HCT116 (cell line): ENCODE measurements at places on chromosomes 4 and X.

DNA sequence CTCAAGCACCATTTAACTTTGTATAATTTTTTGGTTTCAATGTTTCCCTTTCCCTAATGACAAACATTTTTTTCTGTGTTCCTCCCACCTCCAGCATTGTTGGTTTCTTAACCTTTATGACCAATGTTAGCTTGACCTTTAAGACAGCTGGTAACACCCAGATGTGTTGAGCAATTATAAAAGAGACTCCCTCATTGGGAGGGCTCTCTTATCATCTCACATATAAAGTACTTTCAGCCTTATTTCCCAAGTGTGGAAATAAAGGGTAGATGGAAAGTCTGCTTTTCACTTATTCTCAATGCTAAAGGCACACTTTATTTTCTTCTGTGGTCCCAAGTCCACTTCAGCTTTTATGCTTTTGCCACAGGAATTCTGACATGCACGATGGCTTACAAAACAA lies 1420.4 kb downstream of the RAPGEF2 start:
- DNase-seq: no peak

DNA sequence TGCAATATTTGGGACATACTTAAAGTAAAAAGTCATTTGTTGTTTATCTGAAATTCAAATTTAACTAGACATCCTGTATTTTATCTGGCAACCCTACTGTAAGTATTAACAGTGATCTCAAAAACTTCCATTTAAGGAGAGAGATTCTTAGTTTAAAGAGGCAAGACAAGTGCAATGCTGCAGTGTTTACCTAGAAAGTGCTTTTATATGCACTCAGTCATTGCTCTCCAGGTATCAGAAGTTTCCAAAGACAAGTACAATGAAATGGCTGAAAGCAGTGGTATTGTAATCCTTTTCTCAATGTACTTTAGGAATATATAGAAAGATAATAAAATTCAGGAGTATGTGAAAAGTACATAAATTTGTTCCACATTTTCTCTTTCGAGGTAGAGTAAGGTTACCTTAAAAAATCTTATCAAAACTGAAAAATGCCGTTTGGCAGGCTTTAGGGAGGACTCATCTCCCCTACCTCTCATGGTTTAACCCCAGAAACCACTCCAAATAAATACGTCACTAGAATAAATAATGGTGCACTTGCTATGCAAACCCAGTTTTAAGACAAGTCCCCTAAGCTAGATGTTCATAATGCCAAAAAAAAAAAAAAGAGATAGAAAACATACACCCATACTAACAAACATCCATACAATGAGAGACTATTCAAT lies 45.7 kb downstream of the ELF2 start:
- no peak for DNase-seq

GRCh38 chrX:21806691-21807090 lies 32.7 kb upstream of the MBTPS2 start:
- DNase-seq: no peak

DNA sequence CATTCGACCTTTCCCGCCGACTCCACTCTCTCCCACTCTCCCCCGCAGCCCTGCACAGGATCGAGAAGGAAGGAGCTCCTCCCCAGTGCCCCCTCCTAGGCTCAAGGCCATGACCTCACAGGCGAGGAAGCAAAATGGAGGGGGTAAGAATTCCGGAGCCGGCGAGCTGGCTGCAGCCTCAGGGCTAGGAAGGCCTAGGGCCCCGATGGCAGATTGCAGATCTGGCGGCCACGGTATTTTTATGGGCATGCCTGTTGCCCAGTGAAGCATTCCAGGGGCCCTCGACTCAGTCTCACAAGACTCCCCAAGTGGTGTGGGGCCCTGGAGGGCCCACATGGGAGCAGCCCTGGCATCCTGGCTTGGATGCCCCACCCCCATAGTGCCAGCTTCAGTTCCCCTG lies 942 bp upstream of the L1CAM start:
- DNase-seq: no peak

GRCh38 chr4:102223461-102223860 lies 121.8 kb downstream of the SLC39A8 start:
- DNase-seq: no peak

- DNase-seq: no peak
Measured at GRCh38 chr4:7854697-7855370, 84.8 kb downstream of the AFAP1 start.

DNA sequence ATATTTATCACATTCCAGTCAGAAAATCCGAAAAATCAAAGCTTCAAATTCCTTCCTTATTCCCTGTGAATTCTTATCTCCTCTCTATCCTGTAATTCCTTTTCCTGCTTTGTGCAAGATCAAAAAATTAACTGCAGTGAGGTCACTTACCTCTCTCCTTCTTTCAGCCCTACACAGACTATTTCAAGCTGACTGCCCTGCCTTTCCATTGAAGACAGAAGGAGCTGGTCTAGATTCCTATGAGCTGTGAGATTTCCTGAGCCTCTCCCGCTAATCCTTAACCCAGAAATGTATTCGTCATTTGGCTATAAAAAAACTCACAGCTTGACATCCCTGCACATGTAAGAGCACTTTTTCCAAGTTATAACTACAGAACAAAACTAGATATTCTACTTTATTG lies 26.6 kb downstream of the TRIML2 start:
- DNase-seq: no peak

- no peak for DNase-seq
Measured at GRCh38 chrX:12871257-12871656, 4.4 kb downstream of the TLR7 start.

DNA sequence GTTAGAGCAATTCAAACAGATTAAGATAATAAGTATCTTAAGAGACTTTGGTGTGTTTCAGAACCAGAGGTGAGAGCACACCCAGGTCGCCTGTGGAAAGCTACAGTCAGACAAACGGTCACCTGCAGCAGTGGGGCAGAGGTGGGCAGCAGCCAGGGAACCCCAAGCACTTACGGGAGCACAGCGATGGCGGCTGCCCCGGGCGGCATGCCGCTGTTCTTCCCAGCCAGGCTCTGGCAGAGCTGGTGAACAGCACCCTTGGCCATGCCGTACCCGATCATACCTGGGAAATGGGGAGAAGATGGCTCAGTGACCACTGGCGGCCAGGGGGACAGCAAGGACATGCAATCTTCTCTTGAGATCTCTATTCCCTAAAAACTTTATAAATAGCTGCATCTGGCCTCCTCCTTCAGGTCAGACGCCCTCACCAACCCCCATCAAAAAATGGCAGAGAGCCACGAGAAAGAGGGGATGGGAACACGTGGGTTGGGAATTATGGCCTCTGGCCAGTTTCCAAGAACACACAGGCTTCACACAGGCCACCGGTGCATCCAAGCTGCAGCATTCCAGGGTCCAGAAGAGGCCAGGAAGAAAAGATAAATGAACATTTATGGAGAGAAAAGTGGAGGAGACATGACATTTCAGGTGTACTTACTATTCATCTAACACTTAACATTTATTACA lies 19.7 kb downstream of the QDPR start:
- no peak for DNase-seq

DNA sequence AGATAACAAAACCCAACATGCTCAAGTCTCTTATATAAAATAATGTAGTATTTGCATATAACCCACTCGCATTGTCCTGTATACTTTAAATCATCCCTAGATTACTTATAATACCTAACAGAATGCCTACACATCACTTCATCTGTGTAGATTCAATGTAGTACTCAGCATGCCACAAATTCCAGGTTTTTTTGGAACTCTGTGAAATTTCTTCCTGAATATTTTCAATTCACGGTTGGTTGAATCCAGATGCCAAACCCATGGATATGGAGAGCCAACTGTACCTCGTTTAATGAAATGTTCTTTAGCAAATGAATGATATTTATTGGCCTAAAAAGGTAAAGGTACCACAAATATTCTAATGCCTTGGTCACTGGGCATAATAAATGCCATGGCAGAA lies 24.8 kb downstream of the CCNI start:
- DNase-seq: no peak

GRCh38 chrX:153662266-153662665 lies 11.3 kb downstream of the PNCK start:
- DNase-seq: peak; percentile 51
